ENCODE measurements at places on chromosomes 12 and 14.

DNA sequence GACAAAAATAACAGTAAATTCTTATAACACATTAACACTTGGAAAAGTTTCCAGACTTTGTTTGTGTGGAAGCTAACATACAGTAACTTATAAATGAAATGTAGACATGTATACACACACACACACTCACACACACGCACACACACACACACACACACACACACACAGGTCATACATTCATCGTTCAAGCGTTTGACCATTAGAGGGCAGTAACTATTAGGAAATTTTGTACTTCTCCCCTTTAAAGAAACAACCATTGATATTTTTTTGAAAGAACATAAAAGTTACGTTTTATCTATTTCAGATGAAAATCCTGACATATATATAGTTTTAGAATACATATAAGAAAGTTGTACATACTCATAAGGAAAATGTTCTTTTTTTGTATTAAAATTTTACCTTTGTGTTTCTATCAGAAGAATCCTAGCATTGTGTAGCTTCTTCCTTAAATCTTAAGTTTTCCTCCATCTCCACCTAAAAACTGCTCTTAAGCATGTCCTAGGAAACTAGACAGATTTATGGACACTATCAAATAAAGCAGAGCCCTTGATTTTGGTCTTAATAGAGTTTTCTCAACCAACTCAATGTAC is 29.0 kb downstream of the PTPRQ start:
- no peak for DNase-seq

- DNase-seq = no peak
Measured at GRCh38 chr12:93990832-93991803, 157.3 kb upstream of the PLXNC1 start.

DNA sequence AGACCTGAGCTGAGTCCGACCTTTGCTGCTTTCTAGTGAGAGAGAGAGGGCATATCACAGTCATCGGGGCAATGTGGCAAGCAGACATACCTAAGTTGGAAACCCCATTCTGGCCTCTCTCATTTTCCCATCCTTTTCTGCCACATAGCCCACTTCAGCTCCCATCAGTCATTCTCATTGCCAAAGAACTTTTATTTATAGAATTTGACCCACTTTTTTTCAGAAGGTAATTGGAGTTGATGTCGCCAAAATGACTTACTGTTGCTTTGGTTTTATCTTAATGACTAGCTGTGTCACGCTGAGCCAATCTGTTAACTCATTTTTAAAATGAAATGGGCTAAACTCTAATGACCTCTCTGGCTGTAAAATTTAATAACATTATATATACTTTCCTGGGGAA is 63.9 kb upstream of the RMST start:
- DNase-seq = no peak

GRCh38 chr12:57089271-57090245 is 644 bp downstream of the NAB2 start:
- peak; percentile 40 for DNase-seq

DNA sequence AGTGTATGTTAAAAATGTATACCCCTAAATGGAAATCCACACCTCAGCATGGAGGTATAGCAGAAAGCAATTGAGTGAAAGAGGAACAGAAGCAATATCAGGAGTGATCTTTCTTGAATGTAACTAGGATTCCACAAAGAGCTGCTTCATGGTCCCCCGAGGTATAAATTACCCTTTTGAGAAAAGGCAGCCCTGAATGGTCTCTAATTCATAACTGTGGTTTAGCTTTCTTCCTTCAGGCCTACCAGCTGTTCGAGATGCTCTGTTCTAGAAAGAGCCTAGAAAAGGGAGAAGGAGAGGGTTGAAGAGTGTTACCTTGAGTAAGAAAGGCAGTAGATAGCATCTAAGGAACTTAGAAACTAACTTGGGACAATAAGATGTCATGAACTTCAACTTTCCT is 42.9 kb upstream of the CSRNP2 start:
- no peak for DNase-seq

- DNase-seq = no peak
Measured at GRCh38 chr12:40565029-40565633, 127.1 kb upstream of the CNTN1 start.

GRCh38 chr12:132243596-132244310 is 85.6 kb downstream of the GALNT9 start:
- DNase-seq = no peak

DNA sequence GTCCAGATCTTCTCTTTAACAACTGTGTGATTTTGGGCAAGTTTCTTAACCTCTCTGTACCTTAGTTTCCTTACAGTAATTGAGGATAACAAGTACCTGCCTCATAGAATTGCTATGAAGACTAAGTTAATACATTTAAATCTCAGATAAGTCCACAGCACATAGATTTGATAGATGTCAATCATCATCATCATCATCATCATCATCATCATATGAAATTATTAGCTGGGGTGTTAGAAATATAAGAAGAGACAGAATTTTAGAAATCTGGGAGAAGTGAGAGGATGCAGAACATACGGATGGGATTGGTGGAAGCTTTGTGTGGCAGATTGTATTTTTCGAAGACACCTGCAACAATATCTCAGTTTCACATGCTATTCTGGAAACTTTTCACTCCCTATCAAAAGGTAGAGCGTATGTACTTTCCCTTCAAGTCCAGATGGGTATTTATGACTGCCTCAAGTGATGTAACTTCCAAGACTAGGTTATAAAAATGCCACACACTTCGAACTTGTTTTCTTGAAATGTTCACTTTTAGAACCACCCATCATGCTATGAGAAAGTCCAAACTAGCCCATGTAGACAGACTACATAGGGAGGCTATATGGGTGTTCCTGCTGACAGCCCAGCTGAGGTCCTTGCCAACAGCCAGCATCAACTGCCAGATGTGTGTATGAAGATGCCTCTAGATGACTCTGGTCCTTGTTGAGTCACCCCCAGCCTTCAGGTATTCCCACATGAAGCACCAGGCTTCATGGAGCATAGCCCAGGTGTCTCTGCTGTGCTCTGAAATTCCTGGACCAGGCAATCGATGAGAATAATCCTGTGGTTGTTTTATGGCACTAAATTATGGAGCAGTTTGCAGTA is 20.7 kb upstream of the SDR39U1 start:
- no peak for DNase-seq

- DNase-seq = no peak
Measured at GRCh38 chr12:72300728-72301127, 28.6 kb downstream of the TRHDE start.

- DNase-seq = no peak
Measured at GRCh38 chr12:45575417-45575816, 154.1 kb upstream of the ARID2 start.

DNA sequence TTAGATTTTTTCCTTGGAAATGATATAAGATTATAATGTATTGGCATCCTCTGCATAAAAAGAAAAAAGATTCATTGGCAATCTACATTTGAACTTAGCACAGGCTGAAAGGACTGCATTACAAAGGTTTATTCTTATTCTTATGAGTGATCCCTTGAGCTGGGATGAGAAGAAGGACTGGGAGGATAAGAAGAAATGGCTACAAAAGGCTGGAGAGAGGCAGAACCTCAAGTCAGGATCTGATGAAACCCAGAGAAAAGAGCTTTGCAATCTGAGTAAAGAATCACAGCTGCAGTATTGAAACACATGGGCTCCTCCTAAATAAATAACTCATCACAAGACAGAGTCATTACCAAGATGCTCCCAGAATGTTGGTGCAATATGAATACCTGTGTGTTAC is 1635.4 kb upstream of the FLRT2 start:
- no peak for DNase-seq

DNA sequence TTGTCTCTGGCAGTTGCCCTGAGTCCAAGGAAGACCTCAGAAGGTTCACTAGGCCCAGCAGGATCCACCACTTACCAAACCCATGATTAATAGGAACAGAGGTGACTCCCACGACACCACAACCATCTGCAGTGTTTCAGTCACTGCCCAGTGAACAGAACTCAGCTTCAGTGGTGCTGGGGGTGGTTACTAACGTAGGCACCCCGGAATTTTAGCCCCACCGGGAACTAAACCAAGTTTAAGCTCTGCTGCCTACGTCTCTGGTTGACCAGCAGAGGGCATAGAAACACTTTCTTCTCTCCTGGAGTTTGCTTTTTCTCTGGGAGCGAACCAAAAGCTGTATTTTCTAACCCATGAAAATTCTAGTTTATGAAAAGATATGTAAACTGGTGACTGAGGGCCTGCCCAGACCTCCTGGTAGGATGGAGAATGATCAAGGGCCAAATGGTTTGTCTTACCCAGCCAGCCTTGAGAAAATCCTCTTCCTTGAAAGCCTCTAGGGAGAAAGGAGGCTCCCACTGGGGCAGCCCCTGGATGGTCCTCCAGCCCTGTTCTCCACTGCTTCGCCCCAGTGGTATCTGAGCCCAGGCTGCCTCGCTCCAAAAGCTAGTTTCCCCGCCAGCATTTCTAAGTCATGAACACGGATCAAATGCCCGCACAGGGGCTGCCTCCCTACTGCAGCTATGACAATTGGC is 379.8 kb downstream of the DPF3 start:
- no peak for DNase-seq

DNA sequence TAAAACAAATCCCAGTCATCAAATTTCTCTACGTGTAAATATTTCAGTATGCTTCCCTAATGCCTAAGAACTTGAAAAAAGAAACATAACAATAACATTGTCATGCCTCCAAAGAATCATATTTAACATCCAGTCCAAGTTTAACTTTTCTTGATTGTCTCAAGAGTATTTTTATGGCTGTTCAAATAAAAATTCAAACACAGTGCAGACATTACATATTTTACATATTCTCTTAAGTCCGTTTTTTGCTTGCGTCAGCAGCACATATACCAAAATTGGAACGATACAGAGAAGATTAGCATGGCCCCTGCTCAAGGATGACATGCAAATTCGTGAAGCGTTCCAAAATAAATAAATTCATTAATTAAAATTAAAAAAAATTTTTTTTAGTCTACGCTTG is 23.3 kb upstream of the EEA1 start:
- no peak for DNase-seq

DNA sequence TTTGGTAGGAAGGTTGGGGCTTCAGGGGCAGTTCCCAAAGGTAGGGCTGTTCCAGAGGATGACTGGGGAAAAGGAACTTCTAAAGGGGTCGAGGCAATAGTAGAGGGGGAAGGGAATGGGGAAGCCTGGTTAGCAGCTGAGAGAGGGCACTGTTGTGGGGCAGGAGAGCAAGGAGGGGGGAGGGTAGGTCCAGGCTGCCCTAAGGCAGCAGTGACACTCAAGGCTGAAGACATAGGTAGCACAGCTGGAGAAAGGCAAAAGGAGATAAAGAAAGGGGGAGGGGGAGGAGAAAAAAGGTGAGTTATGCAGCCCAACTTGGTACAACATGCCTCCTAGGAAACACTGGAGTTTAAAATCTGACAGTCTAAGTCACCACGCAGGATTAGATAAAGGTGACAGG is 3.9 kb downstream of the NACA start:
- no peak for DNase-seq

DNA sequence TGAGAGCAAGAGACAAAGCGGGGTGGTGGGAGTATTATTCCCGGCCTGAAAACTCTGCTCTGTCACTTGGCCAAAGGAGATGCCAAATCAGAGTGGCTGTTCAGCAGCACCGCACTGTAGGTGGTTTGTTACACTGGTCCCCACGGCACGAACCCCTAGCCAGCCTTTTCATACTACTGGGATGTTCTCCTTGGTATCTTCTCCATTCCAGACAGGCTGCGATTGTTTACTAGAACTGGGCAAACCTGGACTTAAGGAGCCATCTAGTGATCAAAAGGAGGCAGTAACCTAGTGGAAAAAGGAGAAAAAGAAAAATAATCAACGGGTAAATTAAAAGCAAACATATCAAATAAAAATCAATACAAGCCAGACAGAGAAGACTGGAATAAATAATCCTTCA is 58.9 kb upstream of the TMTC2 start:
- DNase-seq = no peak

GRCh38 chr14:74919421-74920165 is 3.5 kb downstream of the RPS6KL1 start:
- DNase-seq = no peak

GRCh38 chr12:27823038-27823437 is 43.0 kb upstream of the MANSC4 start:
- DNase-seq = no peak

DNA sequence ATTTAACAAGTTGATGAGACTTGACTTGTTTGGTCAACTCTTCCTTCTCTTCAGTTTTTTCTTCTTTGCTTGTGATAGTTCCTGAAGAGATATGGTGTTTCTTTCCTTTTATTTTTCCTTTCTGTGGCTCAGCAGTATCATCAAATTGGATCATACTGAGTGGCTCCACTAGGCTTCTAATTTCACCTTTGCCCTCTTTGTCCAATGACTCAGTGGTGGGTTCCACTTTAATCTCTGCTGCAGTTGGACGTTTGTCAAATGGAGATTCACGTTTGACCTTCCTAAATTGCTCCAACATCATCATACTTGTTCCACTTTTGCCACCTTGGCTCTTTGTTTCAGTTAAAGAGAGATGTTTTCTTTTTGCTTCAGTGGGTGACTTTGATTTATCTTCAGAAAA is 41.5 kb downstream of the FAM186A start:
- DNase-seq = no peak

DNA sequence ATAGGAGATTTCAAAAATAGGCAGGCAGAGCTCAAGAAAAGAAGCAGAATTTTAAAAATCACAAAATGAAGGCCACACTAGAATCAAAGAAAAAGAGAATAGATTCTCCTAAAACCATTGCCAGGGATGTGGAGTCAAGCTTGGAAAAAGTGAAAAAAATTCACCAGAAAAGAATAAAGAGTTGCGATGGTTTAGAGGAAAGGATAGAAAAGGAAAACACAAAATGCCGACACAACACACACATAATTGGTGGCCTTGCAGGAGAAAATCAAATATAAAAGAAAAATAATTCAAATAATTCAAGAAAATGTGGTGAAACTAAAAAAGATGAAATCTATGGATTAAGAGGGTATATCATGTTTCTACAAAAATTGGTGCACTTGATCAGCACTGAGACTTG is 181.6 kb upstream of the C14orf180 start:
- no peak for DNase-seq

DNA sequence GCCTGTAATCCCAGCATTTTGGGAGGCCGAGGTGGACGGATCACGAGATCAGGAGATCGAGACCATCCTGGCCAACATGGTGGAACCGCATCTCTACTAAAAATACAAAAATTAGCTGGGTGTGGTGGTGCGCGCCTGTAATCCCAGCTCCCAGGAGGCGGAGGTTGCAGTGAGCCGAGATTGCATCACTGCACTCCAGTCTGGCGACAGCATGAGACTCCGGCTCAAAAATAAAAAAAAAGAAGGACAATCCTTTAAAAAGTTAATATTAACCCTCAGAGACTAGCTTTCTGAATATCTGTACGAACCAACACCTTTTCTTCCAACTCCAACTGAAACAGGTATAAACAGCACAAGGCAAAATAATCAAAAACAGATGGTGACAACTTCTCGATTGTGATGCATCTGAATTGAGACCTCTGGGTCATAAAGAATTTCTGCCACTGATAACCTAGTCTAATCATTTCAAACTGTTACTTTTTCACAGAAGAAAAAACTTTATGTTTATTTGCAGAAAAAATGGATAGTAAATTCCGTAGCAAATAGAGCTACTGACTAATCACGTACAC is 27.8 kb downstream of the CLIP1 start:
- DNase-seq = no peak

Measured in activated gamma-delta T cell treated with Interleukin-2 at 50 U/mL for 16 hours (primary cell).